ENCODE measurements at places on chromosomes 4 and X.

DNA sequence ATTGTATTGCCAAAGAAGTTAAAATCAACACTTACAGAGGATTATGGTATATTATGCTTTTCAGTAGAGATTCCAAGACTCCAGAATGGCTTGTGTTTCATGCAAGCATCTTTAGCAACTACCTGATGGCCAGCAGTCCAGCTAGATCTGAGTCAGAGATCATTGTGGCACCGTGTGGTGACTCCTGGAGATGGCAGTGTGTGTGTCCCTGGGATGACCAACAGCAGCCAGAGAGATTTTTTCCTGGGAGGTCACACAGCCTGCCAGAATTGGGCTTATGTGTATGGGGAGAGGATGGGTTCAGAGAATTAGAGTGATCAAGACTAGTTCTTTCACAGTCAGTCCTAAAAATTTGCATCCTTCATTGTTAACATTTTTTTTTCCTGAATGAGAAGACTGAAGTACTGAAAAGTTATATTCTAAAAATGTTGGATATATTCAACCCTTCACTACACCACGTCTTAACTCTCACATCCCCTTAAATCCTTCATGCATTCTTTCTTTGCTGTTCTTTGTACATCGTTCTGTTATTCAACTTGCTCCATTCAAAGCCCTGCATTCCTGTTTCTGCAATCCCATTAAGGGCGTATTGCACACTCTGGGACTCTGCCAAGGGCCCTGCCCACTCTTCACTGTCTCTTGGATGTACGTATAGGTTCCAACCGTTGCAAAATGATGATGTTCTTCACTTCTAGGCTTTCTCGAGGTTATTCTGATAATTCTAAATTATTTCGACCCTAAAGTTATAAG, 12.4 kb downstream of the TENM3 start:
- H3K27me3 ChIP-seq, result no peaks in the 10 kb centered on the region
- no peak for DNase-seq
- H3K27ac ChIP-seq, result no peak overlapping the region

DNA sequence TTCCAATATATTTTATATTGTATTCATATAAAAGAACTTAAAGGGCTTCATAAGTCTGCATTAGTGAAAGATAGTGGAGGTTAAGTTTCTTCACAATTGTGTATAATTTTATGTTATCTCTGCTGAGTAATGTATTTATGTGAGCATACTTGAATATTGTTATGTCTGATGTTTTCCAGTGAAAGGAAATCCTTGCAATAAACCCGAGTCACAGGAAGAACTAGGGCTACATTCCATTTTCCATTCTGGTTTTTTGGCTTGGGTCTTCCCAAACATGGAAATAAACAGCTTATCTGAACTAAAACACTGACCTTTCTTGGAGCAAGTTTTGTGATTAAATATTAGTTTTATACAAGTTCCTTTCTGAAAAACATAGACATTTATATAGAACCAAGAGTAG, 231.3 kb upstream of the GPRIN3 start:
- H3K4me3 ChIP-seq, result no peak overlapping the region
- H3K27ac ChIP-seq, result no peak overlapping the region
- no peak for DNase-seq
- no peaks in the 10 kb centered on the region for H3K27me3 ChIP-seq

- H3K4me1 ChIP-seq, result no peaks in the 10 kb centered on the region
- no peak overlapping the region for H3K27ac ChIP-seq
- H3K27me3 ChIP-seq, result no peaks in the 10 kb centered on the region
- no peak overlapping the region for H3K4me3 ChIP-seq
These were observed 23.3 kb downstream of the SLC9A7 start for GRCh38 chrX:46735622-46736021.

GRCh38 chr4:90445380-90445779, 318.2 kb downstream of the CCSER1 start:
- no peaks in the 10 kb centered on the region for H3K4me1 ChIP-seq
- no peak overlapping the region for H3K27ac ChIP-seq
- H3K27me3 ChIP-seq, result no peaks in the 10 kb centered on the region
- no peaks in the 10 kb centered on the region for H3K36me3 ChIP-seq
- DNase-seq, result no peak

DNA sequence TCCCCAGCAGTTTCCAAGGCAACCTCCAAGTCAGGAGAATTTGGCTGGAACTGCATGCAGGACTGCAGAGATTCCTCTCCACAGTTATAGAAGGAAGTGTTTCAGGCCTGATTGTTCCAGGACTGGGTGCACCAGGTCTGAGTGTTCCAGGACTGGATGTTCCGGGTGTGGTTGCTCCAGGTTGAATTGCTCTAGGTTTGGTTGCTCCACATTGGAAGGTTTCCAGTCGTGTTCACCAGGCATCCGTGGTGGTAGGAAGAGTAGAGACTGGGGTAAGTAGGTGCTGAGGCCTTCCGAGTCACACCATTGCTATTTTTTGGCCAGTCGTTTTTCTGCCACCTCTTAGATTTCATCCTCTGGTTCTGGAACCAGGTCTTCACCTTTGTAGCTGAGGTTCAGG, 105.4 kb downstream of the MSN start:
- H3K27me3 ChIP-seq, result no peaks in the 10 kb centered on the region
- DNase-seq, result no peak
- H3K4me1 ChIP-seq, result no peaks in the 10 kb centered on the region
- H3K36me3 ChIP-seq, result no peaks in the 10 kb centered on the region

DNA sequence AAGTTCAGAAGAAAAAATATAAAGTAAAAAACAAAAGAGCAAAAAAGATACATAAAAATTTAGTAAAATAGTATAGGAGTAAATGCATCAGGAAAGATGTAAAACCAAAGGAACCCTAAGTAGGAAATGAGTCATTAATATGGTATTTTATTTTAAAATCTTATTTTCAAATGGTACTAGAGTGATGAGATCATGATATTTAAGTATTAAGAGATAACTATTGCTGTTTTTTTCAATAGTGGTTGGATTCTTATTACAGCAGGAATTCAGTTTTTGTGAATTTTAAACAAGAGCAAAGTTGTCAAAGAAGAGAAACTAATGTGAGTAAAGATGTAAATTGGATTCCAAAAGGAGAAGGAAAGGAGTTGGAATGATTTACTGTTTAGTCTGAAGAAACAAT, 20.0 kb downstream of the EMCN start:
- H3K27me3 ChIP-seq, result no peaks in the 10 kb centered on the region
- no peaks in the 10 kb centered on the region for H3K36me3 ChIP-seq
- no peak for DNase-seq
- no peaks in the 10 kb centered on the region for H3K4me1 ChIP-seq

DNA sequence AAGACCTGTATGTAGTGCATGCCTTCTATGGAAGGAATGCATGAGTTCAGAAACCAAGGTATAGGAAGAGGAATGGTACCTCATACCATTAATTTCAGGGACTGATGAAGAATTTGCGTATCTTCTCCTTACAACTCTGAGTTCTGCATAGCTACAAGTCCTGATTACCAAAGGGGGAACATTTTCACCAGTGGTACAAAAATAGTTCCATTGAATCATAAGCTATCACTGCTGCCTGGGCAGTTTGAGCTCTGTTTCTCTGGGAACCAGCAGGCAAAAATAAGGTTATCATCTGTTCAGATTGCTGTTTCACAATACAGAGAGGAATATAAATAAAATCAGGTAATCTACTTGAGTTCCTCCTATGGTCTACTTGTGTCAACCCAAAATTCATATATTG, 77.9 kb upstream of the GNPDA2 start:
- no peak overlapping the region for H3K4me3 ChIP-seq
- H3K4me1 ChIP-seq, result no peaks in the 10 kb centered on the region
- no peak overlapping the region for H3K27ac ChIP-seq
- H3K27me3 ChIP-seq, result no peaks in the 10 kb centered on the region

- H3K4me1 ChIP-seq, result no peaks in the 10 kb centered on the region
- H3K4me3 ChIP-seq, result no peak overlapping the region
- no peaks in the 10 kb centered on the region for H3K27me3 ChIP-seq
- no peaks in the 10 kb centered on the region for H3K36me3 ChIP-seq
- DNase-seq, result peak; percentile 2
These were observed 462.2 kb upstream of the CPXCR1 start for GRCh38 chrX:88284844-88285243.

DNA sequence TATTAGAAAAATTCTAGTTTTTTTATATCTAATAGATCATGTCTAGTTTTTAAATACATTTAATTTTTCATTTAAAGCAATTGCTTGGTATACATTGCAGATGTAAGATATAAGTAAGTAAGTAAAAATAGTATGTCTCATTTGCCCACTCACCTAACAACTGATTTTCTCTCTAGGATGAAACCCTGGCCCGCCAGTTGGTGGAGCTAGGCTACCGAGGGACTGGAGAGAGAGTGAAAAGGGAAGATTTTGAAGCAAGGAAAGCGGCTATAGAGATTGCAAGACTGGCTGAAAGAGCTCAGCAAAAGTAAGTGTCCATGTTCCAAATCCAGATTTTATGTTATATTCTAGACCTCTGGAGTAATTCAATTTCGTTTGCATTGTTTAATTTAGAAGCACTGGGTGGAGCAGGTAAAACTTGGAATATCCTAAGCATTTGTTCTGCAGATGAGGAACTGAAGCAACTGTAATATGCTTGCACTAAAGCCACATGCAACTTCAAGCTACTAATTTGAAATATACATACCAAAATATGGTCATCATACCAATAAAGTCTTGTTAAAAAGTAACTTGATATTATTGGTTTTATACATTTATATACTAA, 27.1 kb downstream of the CFAP299 start:
- DNase-seq, result peak; percentile 47
- H3K27ac ChIP-seq, result no peak overlapping the region
- H3K27me3 ChIP-seq, result no peaks in the 10 kb centered on the region
- H3K4me1 ChIP-seq, result no peaks in the 10 kb centered on the region
- H3K4me3 ChIP-seq, result no peak overlapping the region
- H3K36me3 ChIP-seq, result no peaks in the 10 kb centered on the region

DNA sequence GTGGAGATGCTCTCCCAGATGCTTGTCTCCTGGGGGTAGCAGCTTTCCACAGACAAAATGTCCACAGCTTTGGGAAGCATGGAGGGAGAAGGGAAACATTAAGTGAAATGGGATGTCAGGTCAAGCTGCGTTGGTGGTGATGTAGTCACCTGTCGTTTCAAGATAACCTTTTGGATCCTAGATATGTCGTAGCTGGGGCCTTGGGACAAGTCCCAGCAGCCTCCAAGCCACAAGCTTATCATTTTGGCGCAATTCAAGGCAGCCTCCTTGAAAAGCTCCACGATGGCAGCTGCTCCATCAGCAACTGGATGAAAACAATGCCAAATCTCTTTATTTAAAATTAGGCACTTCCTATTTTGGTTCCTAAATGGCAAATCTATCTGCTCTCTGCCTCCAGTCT, 52.0 kb downstream of the RTL9 start:
- H3K36me3 ChIP-seq, result no peaks in the 10 kb centered on the region
- H3K4me3 ChIP-seq, result no peak overlapping the region
- peaks cover 4% of the 10 kb centered on the region for H3K4me1 ChIP-seq

GRCh38 chrX:37608156-37608555, 36.7 kb downstream of the LANCL3 start:
- no peak overlapping the region for H3K27ac ChIP-seq
- H3K4me3 ChIP-seq, result no peak overlapping the region
- no peaks in the 10 kb centered on the region for H3K4me1 ChIP-seq
- no peaks in the 10 kb centered on the region for H3K27me3 ChIP-seq
